ENCODE measurements at places on chromosomes 4 and X.

GRCh38 chr4:42454755-42455420 lies 57.6 kb downstream of the SHISA3 start:
- DNase-seq: no peak

GRCh38 chr4:12360391-12360790 lies 931.7 kb upstream of the HS3ST1 start:
- no peak for DNase-seq

DNA sequence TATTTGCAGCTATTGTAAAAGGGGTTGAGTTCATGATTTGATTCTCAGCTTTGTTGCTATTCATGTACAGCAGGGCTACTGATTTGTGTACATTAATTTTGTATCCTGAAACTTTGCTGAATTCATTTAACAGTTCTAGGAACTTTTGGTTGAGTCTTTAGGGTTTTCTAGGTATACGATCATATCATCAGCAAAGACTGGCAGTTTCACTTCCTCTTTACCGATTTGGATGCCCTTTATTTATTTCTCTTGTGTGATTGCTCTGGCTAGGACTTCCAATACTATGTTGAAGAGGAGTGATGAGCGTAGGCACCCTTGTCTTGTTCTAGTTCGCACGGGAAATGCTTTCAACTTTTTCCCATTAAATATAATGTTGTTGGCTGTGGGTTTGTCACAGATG lies 48.1 kb downstream of the NPY1R start:
- DNase-seq: no peak

DNA sequence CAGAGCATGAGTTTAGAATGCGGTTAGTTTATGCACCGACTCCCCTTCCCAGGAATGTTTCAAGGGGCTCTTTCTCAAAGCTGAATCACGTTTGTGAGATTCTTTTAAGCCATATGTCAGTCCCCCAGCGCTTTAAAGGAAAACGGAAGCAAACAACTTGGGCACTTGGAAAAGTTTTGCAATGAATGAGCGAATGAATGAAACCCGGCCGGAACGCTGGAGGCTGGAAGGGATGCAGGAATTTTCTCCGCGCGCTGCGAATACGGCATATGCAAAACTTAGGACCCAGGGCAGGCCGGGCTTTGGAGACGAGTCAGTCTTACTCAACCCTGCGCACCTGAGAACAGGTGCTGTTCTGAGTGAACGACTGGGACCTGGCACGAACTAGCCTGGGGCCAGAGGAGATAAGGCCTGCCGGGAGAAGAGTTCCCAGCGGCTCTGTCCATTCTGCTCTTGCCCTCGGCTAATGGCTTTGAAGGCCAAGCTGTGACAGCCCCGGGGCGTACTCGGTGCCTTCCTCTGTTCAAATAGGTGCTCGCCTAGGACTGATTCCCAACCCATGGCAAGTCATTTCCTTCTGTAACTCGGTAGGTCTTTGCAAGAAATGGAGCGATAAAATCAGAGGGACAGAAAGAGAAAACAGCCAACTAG lies 743 bp upstream of the NRK start:
- DNase-seq: no peak

- no peak for DNase-seq
Measured at GRCh38 chr4:122152711-122153226, 638 bp downstream of the BLTP1 start.

DNA sequence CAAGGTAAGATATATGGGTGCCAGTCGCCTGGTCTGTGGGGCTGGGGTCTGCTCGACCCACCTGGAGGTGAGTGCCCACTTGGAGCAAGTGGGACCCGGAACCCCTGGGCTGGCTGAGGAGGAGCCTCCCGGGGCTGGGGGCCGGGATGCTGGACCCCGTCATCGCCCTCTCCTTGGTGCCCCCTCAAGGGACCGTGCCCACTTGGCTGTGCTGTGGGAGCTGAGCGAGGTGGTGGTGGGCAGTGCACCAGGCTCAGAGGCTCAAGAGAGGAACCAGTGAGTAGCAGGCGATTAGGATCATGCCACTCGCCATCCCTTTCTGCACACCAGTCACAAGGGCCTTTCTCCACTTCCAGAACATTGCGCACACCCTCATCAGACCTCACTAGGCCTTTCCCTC lies 203.8 kb upstream of the PSAPL1 start:
- no peak for DNase-seq

DNA sequence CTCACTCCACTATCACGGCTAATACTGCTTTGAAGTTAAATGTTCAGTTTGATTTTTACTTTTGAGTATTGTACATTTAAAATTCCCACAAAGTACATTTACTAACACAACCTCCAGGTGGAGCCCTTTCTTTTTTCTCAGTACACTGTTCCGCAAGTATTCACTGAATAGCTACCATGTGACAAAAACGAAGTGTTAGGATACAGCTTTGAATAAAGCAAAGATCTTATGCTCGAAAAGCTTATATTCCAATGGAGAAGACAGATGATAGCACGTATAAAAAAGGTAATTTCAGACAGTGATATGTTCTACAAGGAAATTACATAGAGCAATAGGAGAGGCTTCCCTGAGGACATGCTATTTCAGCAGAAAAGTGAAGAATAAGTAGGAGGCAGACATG lies 60.7 kb upstream of the ABCG2 start:
- no peak for DNase-seq

- no peak for DNase-seq
Measured at GRCh38 chr4:120893314-120893713, 29.2 kb downstream of the PRDM5 start.

DNA sequence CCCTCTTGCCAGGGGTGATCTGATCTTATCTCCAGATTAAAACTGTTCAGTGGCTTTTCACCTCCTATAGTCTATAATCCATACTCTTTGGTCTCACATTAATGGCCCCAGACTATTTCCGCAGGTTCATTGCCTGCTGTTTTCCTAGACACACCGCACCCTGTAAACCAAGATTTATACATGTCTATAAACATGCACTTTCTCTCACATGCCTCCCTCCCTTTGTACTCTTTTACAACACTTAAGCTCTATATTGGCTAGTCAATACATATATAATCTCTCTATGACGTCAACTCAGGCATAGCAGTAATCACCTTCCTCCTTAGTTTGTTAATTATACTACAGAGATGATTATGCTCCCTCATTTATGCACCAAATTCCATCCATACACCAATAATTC lies 170.9 kb upstream of the NAP1L5 start:
- no peak for DNase-seq
